Right cardiac atrium (tissue), 5 donors: ENCODE measurements at places on chromosomes 4 and X. TPM values are rescaled to one million over a fixed set of nuclear protein-coding genes. Genes with fewer than 3 reads are reported as not detected.

Gene PRRG3
- total RNA-seq: 1.1 TPM

Gene AFF2
- 3.1 TPM for total RNA-seq

Gene HHIP
- 0.03 TPM for total RNA-seq

- no peak for DNase-seq
Measured at GRCh38 chrX:57528670-57529255, 63.0 kb upstream of the ZXDB start.

DNA sequence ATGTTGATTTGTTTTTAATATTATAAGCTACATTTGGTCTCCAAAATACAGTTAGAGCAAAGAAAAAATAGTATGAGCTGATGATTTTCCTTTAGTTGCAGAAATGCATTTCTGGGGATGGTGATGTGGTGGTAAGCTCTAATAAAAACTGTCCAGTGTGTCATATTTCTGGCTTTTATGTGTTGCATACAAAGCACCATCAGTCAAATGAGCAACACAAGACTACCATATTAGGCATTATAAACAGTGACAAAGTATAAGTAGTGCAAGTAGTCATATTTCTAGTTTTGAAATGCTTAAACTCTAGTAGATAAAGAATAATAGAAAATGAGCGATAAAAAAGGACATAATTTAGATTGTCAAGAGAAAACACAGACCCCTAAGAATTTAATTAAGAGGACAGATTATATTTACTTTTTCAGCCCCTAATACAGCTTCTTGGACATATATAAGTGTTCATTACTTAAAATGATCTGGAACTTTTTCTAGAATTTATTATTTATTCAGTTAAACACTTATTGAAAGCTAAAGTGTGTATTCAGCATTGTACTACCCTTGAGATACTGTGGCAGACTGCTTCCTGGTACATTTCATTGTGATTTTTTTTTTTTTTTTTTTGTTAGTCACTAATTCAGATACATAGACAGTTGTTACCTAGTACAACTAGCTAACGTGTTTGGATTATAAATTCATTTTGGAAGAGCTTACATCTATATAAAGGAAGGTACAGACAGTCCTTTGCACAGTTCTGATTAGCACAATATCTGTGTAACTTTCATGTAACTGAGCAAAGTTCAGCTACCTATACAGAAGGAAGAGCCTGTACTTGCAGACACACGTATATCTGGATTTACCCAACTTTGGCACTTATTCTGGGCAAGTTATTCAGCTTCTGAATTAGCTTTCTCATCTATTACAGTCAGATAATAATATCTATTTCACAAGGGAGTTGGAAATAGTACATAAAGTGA, 22.3 kb downstream of the RAP1GDS1 start:
- DNase-seq: no peak

Gene SRPX2
- total RNA-seq: 5.7 TPM

Gene FAM236A
- total RNA-seq: not detected
